ENCODE measurements at places on chromosomes 12 and 14.

DNA sequence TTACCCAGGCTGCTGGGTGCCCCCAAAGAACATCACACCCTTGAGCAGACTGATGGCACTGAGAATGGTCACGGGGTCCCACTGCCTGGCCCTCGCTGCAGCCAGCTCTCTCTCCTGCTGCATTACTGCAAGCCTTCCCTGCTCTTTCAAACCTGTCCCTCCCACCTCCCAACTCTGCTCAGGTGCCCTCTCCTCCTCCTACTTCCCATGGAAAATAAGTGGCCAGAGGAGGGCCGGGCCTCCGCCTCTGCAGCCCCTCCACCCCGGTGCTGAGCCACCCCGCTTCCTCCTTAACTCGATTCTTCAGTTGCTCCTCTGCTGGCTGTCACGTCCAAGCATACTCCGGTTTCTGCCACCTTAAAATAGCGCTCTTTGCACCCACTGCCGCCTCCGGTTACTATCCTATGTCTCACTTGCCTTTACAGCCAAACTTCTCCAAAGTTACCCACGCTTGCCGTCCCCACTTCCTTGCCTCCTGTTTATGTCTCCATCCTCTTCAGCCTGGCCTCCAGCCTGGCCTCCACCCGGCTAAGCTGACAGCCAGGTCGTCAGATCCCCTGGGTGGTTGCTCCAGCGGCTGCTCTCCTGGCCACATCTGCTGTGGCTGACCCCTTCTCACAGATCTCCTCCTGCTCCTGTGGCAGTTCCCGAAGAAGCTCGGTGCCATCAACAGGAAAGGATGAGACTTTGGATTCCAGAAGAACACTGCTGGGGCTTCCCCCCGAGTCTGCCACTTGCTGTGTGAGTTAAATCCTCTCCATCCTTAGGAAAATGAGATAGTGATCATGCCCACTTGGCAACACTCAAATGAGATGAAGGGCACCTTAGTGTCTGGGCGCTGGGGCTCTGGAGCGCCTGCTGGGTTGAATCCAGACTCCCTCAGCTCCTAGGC is 7.7 kb downstream of the SMIM41 start:
- DNase-seq, result no peak

GRCh38 chr12:26971963-26972362 is 33.7 kb downstream of the FGFR1OP2 start:
- no peak for DNase-seq

- no peak for DNase-seq
Measured at GRCh38 chr12:127885954-127886750, 380.8 kb upstream of the TMEM132C start.

DNA sequence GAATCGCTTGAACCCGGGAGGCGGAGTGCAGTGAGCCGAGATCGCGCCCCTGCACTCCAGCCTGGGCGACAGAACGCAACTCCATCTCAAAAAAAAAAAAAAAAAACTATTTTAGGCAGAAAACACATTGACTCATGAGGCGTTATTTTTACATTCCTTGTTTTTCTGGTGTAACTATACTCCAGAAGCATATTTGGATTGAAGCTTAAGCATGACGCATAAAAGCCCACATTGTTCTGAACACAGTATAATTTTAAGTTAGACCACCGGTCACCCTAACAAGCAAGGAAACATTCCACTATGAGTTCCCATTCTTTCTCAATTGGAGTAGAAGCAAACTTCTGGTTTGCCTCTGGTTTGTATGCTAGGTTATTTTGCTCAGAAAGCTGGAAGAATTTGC is 173.0 kb downstream of the MYRFL start:
- DNase-seq, result no peak

DNA sequence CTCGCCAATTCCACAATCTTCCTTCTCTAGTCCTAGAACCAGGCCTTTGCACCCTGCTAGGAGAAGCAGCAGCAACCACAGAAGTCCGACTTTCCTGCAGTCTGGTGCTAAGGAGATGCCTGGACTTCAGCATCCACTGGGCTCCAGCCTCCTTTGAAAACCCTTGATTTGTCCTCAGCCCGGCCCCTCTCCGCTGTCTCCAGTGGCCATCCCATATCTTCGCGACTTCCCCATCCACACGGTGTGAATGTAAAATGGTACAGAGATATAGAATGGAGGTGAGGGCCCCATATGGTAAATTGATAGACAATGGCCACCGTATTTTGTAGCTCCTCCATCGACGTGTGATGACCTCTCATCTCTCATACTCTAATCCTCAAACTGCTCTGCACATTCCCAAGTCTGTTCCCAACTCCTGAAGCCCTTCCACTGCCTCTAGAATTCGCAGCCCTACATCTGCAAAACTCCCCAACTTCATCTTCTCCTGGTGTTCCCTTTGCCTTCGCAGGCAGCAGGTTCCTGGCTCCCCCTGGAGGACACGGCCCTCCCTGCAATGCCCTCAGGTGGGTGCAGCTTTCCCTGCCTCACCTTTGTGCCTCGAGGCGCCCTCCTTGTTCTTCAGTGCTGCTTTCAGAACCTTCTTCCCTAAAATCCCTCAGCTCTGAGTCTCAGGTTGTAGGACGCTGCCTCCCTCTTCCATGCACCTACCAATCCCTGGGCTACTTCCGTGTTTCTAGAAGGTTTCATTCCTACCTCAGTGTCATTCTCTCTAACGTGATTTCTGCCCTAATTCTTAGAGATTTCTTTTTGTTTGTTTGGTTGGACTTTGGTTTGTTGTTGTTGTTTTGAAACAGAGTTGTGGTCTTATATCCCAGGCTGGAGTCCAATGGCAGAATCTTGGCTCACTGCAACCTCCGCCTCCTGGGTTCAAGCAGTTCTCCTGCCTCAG is 36.7 kb downstream of the TMBIM6 start:
- DNase-seq, result peak; percentile 51

DNA sequence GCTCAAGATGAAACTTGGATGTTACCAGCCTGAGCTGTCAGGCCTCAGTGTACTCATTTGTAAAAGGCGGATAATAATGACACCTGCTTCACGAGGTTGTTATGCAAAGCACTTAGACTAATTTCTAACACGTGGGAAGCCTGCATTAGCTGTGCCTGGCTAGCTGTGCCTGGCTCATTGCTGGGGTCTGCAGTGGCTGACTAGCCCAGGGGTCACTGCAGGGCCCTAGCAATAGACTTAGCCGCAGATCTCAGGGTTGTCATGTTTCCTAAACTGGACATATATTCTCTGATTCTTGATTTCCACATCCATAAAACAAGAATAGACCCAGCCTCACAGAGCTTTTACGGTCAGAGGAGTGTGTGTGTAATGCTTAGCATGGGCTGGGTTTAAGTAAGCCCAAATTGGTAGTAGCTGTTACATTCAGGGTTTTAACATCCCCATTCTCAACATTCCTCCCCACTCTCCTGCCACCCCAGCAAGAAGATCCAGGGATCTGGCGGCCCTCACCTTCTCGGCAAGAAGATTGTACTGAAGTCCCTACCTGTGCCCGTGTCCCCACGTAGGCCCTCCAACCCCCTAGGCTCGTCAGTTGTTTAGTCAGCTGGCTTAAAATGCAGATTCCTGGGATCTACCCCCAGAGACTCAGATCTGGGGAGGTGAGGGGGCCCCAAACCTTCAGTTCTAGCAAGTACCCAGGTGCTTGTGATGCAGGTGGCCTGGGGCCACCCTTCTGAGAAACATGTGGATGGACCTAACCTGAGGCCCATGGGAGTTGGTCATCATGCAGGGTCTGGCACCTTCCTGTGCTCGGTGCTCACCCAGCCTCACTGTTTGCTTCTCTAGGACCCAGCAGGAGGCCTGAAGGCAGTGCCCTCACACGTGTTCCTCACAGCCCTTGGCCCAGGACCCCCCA is 8.6 kb downstream of the NR4A1 start:
- no peak for DNase-seq

DNA sequence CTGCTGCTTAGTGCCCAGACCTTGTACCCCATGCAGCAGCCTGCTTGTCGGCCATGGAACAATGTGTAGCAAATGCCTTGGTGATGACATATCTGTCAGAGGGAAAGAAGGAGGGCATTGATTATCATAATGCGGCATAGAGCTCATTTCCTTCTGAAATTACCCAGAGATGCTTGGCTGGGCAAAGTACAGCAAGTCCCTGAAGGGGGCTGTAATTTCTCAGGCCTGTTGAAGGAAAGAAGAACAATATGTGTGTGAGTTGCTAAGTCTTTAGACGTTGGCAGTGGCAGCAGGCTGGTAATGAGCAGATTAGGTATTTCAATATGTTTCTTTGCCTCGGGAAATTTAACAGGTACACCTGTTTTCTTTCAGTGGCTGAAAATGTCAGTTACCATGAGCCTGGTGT is 128.6 kb downstream of the CRADD start:
- DNase-seq, result no peak

GRCh38 chr14:104321088-104321801 is 182.9 kb downstream of the KIF26A start:
- DNase-seq, result no peak

GRCh38 chr14:63677891-63678379 is 36.3 kb upstream of the WDR89 start:
- peak; percentile 61 for DNase-seq

DNA sequence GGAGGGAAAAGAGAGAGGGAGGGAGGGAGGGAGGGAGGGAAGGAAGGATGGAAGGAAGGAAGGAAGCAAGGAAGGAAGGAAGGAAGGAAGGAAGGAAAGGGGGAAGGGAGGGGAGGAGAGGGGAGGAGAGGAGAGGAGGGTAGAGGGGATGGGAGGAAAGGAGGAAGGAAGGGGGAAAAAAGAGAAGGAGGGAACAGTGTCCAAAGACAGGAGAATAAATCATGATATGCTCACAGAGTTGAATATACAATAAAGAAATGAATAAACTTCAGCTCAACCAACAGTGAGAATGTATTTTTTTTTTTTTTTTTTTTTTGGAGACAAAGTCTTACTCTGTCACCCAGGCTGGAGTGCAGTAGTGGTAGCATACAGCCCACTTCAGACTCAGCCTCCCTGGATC is 4.0 kb downstream of the OR6J1 start:
- no peak for DNase-seq

DNA sequence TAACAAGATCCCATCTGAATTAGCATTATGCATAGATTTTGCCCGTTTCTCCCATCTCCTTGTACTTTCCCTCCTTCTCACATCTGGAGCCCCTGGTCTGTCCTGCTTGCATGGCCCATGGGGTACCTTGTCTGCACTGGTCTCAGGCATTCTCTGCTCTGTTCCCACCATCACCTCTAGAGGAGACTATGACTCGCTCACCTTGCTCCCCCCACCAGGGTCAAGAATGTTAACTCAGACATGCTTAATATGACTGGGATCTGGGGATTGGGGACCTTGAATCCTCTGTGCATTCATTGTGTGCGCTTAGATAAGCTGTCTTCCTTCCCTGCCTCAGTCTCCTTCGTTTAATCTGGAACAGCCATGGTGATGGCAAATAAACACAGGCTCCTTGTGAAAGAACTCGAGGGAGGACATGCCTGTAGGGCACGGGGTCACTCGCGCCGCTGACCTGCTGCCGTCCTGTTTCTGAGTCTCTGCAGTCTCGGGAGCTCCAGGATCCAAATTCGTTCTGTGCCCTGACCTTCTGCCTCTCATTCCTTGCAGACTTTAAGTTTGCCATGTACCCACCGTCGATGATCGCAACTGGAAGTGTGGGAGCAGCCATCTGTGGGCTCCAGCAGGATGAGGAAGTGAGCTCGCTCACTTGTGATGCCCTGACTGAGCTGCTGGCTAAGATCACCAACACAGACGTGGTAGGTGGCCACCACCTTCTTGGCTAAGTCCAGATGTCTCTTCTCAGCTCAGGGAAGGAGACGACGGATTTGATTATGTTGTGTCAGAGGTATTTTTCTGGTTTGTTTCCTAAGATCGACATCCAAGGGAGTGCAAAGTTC is 15.0 kb downstream of the CCND2 start:
- peak; percentile 14 for DNase-seq

GRCh38 chr14:101705733-101706508 is 55.6 kb upstream of the PPP2R5C start:
- peak; percentile 73 for DNase-seq

GRCh38 chr12:113519464-113520307 is 48.0 kb upstream of the LHX5 start:
- DNase-seq, result no peak

- DNase-seq, result no peak
Measured at GRCh38 chr14:39228044-39228443, 5.7 kb upstream of the MIA2 start.

DNA sequence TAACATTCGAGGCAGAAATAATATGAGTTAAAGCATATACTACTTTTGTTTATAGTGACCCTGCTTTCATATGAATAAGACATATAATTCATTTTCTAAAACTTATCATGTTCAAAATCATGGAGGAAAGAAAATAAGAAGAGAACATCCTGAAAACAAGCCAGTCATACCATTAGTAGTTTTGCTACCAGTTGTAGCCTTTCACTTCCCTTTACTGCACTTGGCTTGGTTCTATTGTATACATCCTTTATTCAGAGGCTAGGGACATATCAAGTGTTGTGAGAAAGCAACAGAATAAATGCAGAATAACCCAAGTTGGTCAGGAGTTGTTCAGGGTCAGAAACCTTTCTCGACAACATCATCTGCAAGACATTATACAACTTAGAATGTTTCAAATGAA is 598.7 kb downstream of the SOX5 start:
- no peak for DNase-seq

GRCh38 chr12:26360062-26360461 is 164.7 kb downstream of the SSPN start:
- no peak for DNase-seq

- no peak for DNase-seq
Measured at GRCh38 chr14:61222388-61222787, 58.8 kb downstream of the TMEM30B start.

- DNase-seq, result no peak
Measured at GRCh38 chr14:77646907-77647306, 30.5 kb upstream of the SPTLC2 start.

DNA sequence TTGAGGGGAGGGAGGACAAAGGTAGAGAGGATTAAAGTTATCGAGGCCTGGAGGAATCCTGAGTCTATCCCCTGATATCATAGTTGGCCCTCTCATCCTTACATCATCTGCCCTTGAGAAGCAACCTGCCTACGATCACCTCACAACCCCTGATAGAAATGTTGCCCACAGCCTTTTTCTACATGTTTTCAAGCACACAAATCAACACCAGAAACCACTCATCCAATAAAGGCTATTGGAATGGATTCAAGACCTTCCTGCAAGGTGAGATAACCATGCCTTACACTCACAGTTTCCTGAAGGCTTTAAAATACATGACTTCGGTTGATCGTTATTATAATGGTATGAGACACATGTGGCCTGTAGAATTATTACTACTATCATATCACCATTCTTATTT is 175.7 kb upstream of the EGLN3 start:
- DNase-seq, result no peak

GRCh38 chr12:57342207-57342691 is 88.6 kb downstream of the R3HDM2 start:
- DNase-seq, result peak; percentile 93

DNA sequence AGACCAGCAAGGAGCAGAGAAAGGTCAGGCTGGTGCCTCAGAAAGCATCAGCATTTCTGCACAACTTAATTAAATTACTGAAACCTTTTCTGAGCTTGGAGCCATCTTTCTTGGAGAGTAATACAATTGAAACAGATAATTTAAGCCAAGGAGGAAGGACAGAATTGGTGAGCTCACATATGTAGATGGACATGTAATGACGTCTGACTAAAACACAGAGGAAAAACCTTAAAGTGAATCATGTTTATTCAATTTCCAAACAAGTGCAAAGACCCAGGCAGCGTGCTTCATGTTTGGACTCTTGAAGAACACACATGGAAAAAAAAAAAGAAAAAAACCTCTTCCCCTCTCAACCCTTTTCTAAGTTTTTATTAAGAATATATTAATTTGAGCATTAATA is 19.0 kb downstream of the SUSD6 start:
- no peak for DNase-seq
